ENCODE measurements at places on chromosomes 4 and X.

DNA sequence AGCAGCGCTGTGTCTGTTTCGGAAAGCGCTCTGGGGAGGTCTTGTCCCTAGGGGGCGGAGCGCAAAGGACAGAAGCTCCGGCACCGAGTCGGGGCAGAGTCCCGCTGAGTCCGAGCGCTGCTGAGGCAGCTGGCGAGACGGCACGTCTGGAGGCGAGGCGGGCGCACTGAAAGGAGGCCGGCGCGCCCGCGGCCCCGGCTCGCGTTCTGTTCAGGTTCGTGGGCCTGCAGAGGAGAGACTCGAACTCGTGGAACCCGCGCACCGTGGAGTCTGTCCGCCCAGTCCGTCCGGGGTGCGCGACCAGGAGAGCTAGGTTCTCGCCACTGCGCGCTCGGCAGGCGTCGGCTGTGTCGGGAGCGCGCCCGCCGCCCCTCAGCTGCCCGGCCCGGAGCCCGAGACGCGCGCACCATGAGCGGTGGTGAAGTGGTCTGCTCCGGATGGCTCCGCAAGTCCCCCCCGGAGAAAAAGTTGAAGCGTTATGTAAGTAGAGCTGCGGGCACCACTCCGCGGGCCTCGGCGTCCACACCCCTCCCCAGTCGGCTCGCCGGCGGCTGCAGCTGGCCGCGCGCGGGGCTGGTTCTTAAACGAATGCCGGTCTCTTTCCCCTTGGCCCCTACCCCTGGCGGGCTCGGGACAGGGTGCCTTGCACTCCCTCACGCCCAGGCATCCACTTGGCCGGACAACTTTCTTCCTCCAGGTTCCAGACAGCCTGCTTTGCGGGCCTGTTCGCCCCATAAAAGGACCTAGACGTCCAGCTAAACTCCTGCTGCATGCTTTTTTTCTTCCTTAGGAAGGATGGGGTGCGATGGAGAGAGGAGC lies at the start of gene GAB1:
Gene GAB1 (plus strand): TSS at position 96 of the 819 bp plus-strand sequence. CDS start 313 bp downstream, at position 409.
- peak; percentile 78 for DNase-seq

GRCh38 chr4:154456240-154456639 lies 35.4 kb downstream of the DCHS2 start:
- no peak for DNase-seq

DNA sequence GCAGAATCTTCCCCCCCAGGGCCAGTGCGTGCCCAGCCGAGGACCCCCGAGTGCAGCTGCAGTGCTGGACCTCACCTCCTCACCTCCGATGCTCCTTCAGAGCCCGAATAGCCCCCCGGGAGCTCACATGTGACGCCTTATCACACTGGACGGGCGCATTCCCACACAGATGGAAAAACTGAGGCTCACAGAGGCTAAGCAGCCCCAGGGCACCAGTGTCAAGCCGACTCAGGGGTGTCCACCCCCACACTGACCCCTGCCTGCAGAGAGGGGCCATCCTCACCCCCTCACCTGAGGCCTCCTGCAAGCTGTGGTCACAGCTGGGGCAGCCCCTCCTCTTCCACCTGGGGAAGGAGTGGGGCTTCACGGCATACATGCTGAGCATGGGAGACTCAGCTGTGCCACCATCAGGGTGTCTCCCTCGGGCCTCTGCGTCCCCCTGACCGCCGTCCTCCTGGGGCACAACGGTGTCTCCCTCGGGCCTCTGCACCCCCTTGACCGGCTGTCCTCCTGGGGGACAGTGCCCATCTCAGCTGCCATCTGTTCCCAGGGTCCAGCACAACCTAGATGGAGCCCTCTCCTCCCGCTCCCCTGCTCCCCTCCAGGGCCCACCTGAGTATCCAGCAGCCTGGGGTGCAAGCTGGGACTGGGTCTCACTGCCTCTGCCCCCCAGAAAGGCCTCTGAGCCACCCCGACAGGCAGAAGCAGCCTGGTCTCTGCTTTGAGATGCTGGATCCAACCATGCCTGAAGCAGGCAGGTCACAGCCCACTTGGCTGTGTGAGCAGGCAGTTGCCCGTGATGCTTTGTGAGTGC lies 85.3 kb upstream of the NKX1-1 start:
- DNase-seq = no peak

DNA sequence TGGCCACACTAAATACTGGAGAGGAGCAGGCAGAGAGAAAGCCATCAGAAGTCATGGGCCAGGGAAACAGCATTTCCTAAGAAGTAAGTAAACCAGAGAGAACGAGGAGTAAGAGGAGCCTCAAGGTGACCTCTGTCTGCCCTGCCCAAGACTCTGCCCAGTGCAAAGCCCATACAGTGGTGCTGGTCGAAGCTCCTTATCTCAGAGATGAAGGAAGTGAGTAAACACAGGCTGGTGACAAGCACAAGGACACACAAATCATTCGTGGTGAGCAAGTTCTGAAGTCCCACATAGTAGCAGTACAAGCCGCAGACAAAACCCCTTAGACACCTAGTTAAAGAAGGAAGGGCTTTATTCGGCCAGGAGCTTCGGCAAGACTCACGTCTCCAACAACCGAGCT lies 62.7 kb downstream of the DCTD start:
- no peak for DNase-seq

DNA sequence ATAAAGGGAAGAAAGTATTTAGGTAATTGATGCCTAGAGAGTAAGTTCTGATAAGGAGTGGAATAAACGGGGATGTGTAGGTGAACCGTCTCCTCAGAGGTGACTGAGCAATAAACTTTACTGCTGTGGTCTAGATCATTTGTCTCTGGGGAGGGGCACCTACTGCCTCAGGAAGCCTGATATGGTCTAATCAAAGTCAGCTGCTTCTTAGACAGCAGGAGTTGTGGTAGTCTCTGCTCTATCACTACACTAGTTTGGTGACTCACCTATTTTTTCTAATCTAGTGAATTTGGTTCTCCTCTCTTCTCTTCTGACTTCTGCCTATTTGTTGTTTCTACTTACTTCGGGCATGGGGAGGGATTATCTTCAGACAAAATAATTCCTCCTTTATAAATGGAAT lies 95.1 kb upstream of the STIM2 start:
- DNase-seq = no peak

- no peak for DNase-seq
Observed at GRCh38 chr4:38223782-38224236, 263.6 kb downstream of the PTTG2 start.

DNA sequence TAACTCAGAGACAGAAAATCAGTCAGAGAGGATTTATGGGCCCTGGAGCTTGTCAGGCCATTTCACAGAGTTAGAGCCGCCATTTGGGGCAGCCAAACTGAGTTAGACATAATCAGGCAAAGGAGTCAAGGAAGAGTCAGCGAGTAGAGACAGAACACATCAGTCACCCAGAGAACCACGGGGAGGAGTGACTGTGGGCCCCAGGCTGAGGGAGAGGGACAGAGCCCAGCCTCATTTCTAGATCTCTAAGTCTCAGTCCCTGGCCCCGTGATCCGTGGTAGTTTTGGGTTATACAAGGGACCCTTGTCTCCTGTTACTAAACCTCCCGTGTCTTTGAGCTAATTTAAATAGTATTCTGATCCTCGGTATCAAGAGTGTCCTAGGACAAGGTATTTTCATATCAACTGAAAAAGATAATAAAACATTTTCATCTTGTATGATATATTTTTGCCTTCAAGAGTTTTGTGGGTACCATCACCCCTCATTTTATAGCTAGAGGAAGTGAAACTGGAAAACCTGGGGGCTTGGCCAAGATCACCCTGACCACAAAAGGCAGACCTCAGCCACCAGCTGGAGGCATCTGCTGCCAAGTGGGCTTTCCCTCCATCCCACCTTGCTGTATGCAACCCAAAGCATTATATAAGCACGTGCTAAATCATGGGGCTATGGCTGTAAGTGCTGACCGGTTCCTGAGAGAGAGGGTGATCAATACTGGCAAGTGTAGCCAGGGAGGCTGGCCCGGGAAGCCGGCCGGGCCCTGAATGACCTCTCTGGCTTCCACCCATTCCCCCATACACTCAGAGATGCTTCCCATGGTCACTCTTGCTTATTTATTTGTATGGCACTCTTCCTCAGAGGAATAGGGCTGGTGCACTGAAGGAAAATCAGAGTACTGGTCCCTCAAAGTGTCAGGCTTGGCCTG lies 204.1 kb downstream of the BCOR start:
- DNase-seq = no peak

- no peak for DNase-seq
Observed at GRCh38 chr4:78227411-78228057, 170.4 kb downstream of the FRAS1 start.

DNA sequence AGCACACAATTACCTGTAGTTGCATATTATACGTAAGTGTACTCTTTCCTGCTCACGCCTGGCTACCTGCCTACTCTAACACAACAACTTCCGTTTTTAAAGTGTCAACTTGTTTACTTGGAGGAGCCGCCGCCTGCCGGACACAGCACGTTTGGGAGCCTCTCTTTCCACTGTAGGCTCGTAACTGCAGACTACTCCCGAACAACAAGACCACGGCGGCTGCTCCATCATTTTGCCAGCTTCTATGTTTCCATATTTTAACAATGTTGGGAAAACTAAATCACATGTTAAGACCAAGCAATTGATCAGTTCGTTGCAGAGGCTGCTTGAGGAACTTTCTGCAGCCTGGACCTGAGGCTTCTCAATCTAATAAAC lies 841 bp downstream of the MTNR1A start:
- DNase-seq = no peak

GRCh38 chr4:174522183-174523024 lies at the start of gene HPGD:
Gene HPGD (minus strand): TSS chr4:174522488. CDS start chr4:174522451, 37 bp downstream.
- DNase-seq = peak; percentile 70

DNA sequence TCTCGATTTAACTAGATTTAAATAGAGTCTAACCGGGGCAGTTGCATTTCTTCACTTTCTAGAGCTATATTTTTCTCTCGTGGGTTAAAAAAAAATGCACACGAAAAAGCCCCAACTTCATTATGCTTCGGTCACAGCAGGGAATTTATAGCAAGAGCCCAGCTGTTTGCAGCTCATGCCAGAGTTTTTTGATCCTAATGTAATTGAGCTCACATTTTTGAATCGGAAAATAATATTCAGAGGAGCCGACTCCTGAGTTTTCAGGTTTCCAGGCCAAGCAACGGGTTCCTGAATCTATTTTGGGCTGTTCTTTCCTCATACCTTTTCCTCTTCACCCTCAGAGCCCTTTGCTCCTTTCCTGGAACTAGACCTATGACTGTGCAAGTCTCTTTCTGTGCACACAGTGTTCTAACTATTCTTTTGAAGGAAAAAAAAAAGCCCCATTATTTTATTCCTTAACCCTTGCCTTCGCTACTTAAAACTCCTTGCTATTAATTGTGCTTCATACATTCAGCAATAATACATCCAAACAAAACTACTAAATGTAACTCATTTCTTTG lies 27.5 kb upstream of the ESX1 start:
- DNase-seq = no peak

- DNase-seq = no peak
Observed at GRCh38 chrX:111151764-111152163, 55.8 kb downstream of the PAK3 start.

GRCh38 chrX:38692961-38693360 lies 108.3 kb upstream of the MID1IP1 start:
- DNase-seq = no peak

GRCh38 chrX:3815896-3816664 lies 102.6 kb upstream of the PRKX start:
- DNase-seq = peak; percentile 79

- DNase-seq = no peak
Observed at GRCh38 chr4:77790146-77790545, 29.0 kb downstream of the CNOT6L start.

DNA sequence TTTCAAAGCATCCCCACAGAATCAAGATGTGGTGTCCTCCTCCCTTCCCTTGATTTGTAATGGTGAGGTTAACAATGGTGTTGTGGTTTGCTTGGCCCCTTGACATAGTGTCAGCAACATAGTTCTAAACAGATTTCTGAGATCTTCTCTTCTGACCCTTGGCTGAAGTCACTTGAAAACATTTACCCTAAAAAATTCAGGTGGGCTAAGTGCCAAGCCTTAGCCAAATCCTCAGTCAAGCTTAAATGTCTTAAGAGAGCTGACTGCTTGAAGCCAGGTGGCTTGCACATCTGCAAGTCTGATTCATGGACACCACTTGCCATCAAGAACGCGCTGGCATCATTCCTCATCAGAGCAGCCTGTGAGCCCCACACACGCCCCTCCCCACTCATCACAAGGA lies 173.2 kb downstream of the MGST2 start:
- DNase-seq = no peak

- DNase-seq = no peak
Observed at GRCh38 chr4:15562114-15562513, 92.4 kb downstream of the CC2D2A start.

GRCh38 chr4:101277671-101278070 lies 69.7 kb downstream of the PPP3CA start:
- DNase-seq = no peak

- DNase-seq = no peak
Observed at GRCh38 chr4:109945056-109945455, 32.4 kb downstream of the EGF start.

- no peak for DNase-seq
Observed at GRCh38 chr4:38503689-38504395, 160.2 kb upstream of the KLF3 start.

DNA sequence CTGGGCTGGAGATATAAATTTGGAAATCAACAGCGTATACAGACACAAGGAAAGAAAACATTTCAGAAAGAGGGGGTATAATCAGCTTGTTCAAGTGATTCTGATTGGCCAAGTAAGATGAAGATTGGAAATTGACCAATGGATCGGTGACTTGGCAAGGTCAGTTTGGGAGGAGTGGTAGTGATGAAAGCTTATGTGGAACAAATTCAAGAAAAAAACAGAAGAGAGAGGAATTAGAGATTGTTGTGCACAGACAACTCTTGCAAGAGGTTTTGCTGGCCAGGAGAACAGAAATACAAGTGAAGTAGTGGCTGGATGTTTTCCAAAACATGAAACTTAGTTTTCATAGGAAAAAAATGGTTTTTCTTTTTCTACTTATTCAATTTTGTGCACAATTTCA lies 16.3 kb downstream of the CD38 start:
- DNase-seq = no peak

DNA sequence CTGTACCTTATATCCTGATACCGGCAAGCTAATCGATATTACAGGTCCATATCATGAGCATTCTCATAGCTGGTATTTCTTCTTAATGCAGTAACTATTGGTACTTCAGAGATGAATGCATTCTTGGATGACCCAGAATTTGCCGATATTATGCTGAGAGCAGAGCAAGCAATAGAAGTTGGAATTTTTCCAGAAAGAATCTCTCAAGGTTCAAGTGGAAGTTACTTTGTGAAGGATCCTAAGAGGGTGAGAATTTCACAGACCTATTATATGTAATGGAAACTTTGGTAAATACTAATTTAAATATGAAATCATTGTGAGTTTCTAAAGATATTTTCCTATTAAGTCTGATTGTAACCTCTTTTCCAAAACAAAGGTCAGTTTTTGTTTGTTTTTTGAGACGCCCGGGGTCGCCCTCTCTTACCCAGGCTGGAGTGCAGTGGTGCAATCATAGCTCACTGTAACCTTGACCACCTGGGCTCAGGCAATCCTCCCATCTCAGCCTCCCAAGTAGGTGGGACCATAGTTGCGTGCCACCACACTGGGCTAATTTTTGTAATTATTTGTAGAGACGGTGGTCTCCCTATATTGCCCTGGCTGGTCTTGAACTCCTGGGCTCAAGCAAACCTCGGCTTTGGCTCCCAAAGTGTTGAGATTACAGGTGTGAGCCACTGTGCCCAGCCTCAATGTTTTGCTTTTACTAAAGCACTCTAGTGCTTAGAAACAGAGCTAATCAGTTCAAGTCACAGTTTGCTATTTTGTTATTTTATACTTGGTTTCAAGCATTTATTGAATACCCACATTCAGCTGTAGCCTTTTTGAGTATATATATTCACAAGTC lies 18.6 kb downstream of the PI4K2B start:
- DNase-seq = no peak
